Stimulated activated CD8-positive, alpha-beta memory T cell treated with anti-CD3 and anti-CD28 coated beads, Interleukin-7, amount 100 ng/mL, for 24 hours (primary cell): ENCODE measurements at places on chromosomes 11 and 22.

DNA sequence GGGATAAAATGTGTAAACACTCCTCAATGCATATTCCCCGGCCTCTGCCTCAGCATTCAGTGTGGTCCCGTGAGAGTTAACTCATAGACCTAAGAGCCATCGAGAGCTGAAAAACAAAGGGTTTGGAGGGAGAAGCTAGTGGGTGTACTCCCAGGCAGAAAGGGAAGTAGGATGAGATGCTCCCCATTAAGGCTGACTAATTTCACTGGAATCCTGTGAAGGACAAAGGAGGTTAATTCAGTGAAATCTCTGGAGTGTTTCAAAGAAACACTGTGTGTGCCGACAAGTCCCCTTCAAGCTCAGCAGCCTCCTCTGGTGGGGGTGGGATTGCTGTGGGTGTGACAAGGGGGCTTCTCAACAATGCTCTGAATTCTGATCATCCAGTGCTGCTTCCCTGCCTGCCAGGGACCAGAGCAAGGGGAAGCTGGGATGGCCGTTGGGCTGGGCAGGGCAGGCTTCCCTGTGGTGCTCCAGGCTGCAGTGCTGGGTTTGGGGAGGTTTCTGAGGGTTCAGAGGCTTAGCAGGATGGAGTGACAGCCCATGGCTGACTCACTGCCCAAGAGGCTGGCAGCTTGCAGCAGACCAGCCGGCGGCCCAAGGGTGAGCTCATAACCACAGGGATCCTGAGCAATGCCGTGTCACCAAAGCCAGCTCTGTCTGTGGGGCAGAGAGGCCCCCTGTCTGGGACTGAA is 61.4 kb upstream of the BMAL1 start:
- no peak for DNase-seq

DNA sequence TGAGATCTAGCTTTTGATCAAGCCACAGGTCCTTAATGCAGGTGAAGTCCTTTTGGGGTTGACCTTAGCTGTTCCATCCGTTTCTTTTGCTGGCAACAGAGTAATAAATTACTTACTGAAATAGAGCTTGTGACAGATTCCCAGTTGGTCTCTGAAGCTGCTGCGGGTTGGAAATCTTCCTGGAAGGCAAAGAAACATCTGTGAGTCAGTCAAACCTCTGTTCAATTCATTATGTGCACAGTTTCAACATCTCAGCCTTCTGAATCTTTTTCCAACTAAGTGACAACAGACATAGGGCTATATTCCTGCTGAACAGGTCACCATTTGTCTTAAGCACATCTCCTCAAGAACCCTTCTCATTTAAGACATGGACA is 88.9 kb upstream of the DDI1 start:
- no peak for DNase-seq

- DNase-seq: no peak
Observed at GRCh38 chr22:44161673-44162072, 19.1 kb upstream of the PARVG start.

GRCh38 chr22:47090591-47091245 is 328.3 kb downstream of the TBC1D22A start:
- DNase-seq: no peak

DNA sequence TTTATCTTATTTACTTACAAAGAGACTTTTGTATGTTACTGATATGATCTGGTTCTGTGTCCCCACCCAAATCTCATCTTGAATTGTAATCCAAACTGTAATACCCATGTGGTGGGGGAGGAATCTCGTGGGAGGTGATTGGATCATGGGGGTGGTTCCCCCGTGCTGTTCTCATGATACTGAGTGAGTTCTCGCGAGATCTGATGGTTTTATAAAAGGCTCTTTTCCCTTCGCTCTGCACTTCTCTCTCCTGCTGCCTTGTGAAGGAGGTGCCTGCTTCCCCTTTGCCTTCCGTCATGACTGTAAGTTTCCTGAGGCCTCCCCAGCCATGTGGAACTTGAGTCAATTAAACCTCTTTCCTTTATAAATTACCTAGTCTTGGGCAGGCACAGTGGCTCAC is 42.4 kb upstream of the WNT7B start:
- DNase-seq: no peak
